ENCODE measurements at places on chromosomes 2 and 18.

DNA sequence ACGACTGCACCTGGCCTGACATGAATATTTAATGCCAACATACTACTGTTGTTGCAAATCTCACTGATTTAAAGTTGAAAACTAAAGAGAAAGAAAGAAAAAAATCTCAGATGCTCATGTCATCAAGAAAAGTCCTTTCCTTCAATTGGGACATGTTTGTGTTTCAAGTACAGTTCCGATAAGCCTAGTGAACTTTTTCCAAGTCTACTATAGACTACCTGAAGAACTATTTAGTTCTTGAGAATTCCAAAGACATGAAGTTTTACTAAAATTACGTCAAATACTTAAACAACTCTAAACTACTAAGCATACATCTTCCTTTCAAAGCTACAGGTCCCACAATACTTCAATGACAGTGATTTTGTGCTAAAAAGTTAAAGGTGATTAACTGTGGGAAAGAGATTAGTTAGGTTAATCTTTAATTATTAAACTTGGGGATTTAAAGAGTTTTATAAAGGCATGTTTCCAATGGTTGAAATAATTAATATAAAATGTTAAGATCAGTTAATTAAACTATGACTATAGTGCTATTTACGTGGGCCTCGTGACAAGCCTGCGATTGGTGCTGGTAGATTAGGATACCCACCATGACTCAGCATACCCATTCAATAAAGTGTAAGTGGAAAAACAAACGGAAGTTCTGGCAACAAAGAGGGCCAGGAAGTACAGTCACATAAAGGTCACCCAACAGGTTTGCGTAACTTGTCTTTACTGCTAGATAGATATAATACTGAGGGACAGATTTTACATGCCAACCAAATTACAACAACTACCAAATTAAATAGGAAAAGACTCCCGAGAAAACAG, 55.5 kb downstream of the SEPTIN10 start:
- no peak for DNase-seq

GRCh38 chr2:196284866-196285557, 113.6 kb upstream of the STK17B start:
- no peak for DNase-seq

DNA sequence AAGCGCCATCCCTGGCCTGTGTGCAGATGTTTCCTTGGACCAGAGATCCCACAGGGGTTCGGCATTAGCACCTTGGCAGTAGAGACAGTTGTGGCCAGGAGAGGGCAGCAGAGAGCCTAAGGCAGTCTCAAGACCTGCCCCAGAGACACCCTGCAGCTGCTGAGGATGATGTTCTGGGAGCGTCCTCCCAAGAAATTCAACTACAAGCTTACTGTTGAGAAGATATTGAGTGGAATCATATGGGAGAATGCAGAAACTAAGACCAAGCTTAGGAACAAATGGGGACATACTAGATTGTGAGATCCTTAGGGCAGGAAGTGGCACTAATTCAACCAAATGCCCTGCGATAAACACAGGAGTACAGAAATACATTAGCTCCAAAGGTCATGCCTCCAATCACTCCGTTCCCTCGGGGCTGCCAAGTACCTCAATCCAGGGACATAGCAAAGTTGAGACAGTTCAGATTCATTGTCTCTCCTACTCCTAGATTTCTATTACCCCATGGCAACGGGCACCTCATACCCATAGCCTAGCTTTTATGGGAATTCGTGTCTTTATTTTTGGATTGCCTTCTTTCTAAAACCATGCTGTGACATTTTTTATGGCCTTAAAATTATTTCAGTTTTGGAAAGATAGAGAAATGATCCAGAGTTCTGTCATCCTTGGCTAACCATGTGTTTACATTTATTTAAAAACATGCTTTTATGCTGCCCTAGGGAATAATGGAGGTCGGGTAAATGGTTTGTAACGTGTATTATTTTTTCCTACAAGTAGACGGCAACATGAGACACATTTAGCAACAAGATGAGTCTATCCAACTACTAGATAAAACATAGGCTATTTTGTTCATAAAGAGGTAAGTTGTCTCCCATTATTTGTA, 2.2 kb upstream of the ERMN start:
- peak; percentile 73 for DNase-seq

GRCh38 chr18:35777039-35777438, 195.4 kb upstream of the RMP24 start:
- no peak for DNase-seq

DNA sequence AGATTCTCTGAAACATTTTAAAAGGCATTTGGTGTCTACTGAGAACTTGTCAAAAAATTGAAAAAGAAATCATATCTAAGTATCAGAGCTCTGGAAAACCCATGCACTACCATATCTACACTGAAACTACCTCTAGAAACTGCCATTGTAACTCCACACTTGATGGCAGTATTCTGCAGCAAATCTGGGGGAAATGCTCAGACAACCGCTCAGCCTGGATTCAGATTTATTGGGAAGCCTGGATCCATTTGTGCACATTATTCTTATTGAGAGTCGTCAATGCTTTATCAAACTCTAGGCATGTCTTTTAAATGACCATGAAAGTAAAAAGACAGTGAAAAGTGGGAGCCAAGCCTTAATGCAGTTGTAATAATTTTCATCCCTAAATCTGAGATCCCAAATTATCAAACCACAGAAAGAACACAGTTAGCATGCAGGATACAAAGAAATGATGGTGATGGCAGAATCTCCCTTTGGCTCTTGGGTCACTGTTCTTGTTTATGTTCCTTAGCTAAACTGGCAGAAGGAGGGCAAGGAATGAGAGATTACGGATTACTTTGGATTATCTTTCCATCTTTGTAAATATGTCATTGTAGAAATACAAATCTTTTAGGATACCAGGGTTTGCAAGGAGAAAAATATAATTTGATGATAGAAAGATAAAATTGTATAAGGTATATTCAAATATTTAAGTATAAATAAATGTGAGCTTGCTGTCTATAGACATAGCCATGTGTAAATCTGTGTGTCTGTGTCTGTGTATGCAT, 512.1 kb upstream of the SYT4 start:
- DNase-seq: no peak

DNA sequence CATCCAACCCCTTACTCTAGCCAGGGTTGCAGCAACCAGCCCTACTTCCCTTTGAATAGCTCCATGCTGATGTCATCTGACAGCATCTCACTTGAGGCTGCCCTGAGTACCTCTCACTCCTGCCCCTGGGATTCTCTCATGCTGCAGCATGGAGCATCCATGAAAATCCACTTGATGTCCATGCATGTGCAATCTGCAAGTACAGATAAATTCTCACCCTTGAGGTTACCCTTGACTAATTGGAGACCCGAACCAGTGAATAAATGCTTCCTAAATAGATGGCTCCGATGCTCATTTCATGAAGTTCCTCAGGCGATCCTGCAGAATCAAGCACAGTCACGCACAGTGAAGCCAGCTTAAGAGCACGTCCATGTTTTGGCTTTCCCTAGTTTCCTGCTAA, 298.3 kb downstream of the RBM43 start:
- no peak for DNase-seq

- DNase-seq: no peak
Observed at GRCh38 chr2:115364093-115364492, 921.7 kb downstream of the DPP10 start.

GRCh38 chr2:75598589-75599155, 37.9 kb upstream of the EVA1A start:
- no peak for DNase-seq

DNA sequence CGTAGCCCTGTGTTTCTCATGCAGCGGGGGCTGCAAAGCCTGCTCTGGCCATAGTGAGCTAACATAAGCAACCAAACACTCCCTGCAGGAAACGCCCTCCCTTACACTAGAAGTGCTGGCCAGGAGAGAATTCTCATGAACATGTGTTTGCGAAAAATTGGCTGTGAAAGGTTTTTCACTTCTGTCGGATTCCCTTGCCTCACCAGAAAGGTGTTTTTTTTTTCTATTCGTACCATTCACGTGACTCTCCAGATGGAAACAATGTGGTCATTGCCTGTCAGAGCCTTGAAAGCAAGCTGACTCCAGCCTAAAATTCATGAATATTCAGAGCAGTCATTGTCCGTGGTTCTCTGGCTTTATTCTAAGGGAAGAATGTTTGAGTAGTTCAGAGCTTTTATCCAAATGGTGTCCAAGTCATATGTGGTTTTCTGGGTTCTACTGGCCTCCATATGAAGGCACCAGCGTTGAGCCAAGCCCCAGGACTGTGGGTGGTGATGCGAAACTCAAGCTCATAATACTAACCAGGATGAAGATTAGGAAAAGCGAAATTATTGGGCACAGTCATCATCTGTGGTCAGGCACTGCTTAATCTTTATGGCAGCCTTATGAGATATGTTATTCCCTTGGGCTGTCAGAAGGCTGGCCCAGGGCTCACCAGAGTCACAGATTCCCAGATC, 236.4 kb downstream of the ALPK2 start:
- DNase-seq: no peak

DNA sequence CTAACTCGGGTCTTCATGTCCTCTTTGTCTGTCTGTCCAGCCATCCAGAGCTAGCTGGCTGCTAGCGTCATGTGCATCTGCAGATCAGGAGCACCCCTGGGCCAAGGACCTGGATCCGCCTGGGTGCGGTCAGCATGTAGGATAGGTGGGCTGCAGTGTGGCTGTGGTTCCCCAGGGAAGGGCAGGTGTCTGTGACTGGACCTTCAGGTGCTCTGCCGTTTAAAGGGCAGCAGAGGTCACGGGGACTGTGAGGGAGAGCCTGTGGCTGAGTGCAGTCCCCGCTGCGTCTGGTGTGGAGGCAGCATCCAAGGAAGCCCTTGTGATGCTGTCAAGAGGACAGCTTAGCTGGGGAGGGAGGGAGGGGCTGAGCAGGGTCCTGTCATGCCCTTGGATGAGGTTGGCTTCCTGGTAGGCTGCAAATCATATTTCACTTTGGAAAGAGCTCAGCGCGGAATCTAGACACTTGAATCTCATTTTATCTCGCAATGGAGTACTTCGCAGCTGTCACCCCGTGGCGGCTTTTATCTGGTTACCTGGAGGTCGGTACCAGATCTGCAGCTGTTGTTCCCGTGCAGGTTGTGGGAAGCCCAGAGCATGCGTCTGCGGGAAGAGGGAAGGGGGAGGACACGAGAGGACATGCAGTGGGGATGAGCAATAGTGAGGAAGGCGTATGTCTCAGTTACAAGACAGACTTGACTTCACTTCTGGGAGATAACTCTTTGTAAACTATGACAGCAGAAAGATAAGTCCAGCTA, 5.9 kb upstream of the RALB start:
- no peak for DNase-seq

DNA sequence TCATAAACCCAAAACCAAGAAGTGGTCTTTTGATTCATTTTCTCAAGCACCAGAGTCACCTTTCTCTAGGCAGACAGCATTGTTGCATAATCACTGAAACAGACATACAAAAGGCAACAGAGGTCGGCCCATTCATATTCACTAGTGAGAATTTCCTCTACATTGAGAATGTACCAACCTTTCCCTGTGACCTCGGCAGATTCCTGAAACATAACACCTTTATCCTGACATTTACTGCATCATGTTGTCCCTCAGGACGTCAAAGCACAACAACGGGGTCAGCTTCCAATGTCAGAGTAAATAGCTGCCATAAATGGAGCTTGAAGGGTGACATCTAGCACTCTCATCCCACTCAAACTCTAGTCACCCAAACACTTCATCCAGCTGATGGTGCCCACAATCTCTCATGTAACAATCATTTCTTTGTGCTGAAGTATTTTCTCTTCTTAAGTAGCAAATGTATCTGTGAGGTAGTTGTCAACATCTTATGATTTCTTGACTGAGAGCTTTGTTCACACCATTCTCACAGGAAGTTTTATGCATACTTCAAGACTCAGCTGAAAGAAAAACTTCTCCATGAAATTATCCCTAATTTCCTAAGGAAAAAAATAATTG, 802.6 kb upstream of the CHAC2 start:
- DNase-seq: no peak

GRCh38 chr2:123513351-123513750, 511.7 kb upstream of the CNTNAP5 start:
- no peak for DNase-seq

- no peak for DNase-seq
Observed at GRCh38 chr2:120674246-120675170, 61.2 kb upstream of the GLI2 start.

- no peak for DNase-seq
Observed at GRCh38 chr18:51229328-51229727, 31.8 kb upstream of the MEX3C start.

GRCh38 chr2:223601932-223602666, at the start of gene SCG2:
Gene SCG2, minus strand, starts transcription at chr2:223602361. Its CDS starts 3,079 bp downstream, at chr2:223599282.
- peak; percentile 41 for DNase-seq

GRCh38 chr2:66186537-66186936, 248.4 kb upstream of the MEIS1 start:
- no peak for DNase-seq

GRCh38 chr2:62313449-62314227, 117.7 kb downstream of the B3GNT2 start:
- DNase-seq: no peak

- DNase-seq: no peak
Observed at GRCh38 chr2:148508878-148509287, 135.7 kb upstream of the EPC2 start.

DNA sequence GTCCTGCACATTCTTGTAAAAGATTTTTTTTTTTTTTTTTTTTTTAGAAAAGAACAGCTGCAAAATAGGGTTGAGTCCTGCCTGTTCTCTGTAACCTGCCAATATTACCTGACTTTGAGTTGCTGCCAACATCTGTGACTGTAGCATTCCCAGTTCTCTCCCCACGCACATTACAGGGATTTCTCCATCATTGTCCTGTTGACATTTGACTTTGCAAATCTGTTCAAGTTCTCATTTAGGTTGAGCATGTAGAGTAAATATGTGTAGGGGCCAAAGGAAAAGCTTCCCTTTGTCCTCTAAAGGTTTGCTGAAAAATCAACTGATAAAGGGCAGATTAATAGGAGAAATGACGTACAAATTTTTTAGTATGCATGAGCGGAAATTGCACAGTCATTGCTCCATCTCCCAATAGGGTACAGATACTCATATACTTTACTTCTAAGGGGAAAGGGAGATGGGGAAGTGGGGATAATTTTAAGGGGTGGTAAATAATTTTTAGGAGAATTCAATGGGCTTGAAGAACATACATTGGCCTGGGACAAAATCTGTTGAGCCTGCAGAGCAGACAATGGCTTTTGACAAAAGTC, 385.5 kb downstream of the PIK3C3 start:
- DNase-seq: no peak

DNA sequence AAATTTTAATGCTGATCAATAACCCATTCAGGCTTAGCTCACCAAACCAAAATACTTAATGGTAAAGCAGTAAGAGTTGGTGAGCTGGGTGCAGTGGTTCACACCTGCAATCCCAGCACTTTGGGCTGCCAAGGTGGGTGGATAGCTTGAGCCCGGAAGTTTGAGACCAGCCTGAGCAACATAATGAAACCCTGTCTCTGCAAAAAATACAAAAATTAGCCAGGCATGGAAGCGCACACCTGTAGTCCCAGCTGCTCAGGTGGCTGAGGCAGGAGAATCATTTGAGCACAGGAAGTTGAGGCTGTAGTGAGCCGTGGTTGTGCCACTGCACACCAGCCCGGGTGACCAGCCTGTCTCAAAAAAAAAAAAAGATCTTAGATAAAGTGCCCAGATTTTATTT, 35.7 kb upstream of the MPP4 start:
- no peak for DNase-seq

Measured in breast epithelium (tissue), 4 donors.